ENCODE measurements at places on chromosomes 7 and 10. TPM values are rescaled to one million over a fixed set of nuclear protein-coding genes. Genes with fewer than 3 reads are reported as not detected.

The CCL24 gene
- 0.13 TPM for total RNA-seq

- no peak overlapping the region for H3K4me3 ChIP-seq
- H3K27me3 ChIP-seq, result peaks cover 2% of the 10 kb centered on the region
- no peak for DNase-seq
- H3K27ac ChIP-seq, result no peak overlapping the region
These were observed 44.2 kb upstream of the TMEM213 start for GRCh38 chr7:138753610-138754009.

DNA sequence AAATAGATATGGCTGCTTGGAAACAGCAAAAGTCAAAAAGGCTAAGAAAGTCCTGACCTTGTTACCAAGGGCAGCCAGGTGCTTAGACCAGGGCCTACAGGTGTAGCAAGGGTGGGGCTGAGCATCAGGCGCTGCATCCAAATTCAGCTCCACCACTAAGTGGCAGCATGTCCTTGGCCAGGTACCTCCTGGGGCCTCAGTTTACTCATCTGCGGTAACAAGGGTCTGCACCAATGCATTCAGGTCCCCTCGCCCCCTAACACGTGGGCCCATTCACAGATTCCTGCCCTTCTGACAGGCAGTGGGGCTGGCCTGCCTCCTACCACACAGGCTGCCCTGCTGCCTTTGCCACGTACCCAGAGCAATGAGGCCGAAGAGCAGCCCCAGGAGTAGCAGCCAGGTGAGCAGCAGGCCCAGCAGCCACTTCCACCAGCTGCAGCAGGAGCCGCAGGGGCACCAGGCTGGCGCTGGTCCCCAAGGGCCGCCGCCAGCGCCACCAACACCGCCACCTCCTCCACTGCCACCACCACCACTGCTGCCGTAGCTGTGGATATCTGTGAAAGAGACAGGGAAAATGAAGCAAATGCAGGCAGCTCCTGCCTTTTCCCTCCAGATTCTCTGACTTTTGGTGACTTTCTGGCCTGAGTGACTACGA, 28.9 kb downstream of the COL17A1 start:
- H3K4me1 ChIP-seq, result no peaks in the 10 kb centered on the region
- no peak overlapping the region for H3K27ac ChIP-seq
- H3K4me3 ChIP-seq, result no peak overlapping the region

- peak overlapping the region; percentile 43 for H3K27ac ChIP-seq
- peaks cover 11% of the 10 kb centered on the region for H3K4me1 ChIP-seq
- no peak for DNase-seq
These were observed 631 bp downstream of the OTUD1 start for GRCh38 chr10:23439452-23439960.

- H3K4me3 ChIP-seq, result no peak overlapping the region
- H3K36me3 ChIP-seq, result no peaks in the 10 kb centered on the region
- no peak for DNase-seq
- H3K4me1 ChIP-seq, result no peaks in the 10 kb centered on the region
- no peak overlapping the region for H3K27ac ChIP-seq
- H3K27me3 ChIP-seq, result no peaks in the 10 kb centered on the region
These were observed 29.5 kb upstream of the LRRC17 start for GRCh38 chr7:102883098-102883860.

- no peaks in the 10 kb centered on the region for H3K27me3 ChIP-seq
- no peak for DNase-seq
- H3K4me3 ChIP-seq, result no peak overlapping the region
- no peaks in the 10 kb centered on the region for H3K4me1 ChIP-seq
- H3K36me3 ChIP-seq, result peaks cover 2% of the 10 kb centered on the region
- H3K27ac ChIP-seq, result no peak overlapping the region
These were observed 89.0 kb downstream of the JMJD1C start for GRCh38 chr10:63376560-63377304.

- H3K27ac ChIP-seq, result no peak overlapping the region
- no peaks in the 10 kb centered on the region for H3K4me1 ChIP-seq
- H3K4me3 ChIP-seq, result no peak overlapping the region
- no peak for DNase-seq
- H3K27me3 ChIP-seq, result peaks cover 40% of the 10 kb centered on the region
These were observed 10.5 kb downstream of the C10orf53 start for GRCh38 chr10:49689882-49690510.

- peaks cover 6% of the 10 kb centered on the region for H3K4me1 ChIP-seq
- no peaks in the 10 kb centered on the region for H3K36me3 ChIP-seq
- no peaks in the 10 kb centered on the region for H3K27me3 ChIP-seq
- DNase-seq, result peak; percentile 45
- no peak overlapping the region for H3K27ac ChIP-seq
These were observed 255.1 kb downstream of the CCSER2 start for GRCh38 chr10:84583501-84583900.

The NPFFR1 gene
- total RNA-seq, result not detected

GRCh38 chr10:125392609-125393008, 232.2 kb upstream of the CTBP2 start:
- H3K36me3 ChIP-seq, result no peaks in the 10 kb centered on the region
- H3K27ac ChIP-seq, result no peak overlapping the region
- no peaks in the 10 kb centered on the region for H3K4me1 ChIP-seq
- no peak overlapping the region for H3K4me3 ChIP-seq

The AKR1C4 gene
- total RNA-seq, result not detected

DNA sequence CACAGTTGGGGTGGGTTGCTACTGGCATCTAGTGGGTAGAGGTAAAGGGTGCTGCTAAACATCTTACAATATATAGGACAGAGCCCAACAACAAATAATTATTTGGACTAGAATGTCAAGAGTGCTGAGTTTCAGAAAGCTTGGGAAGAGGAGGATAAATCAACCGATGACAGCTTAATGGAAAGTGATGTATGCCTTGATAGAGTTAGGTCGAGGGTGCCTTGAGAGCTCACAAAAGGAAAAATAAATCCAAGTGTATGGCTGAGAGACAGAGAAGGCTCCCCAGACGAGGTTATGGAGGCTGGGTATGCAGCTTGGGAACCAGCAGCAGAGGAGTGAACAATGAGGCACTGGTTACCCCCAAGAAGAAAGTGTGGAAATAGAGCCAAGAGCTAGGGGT, 211.1 kb downstream of the HDAC9 start:
- no peak overlapping the region for H3K4me3 ChIP-seq
- no peaks in the 10 kb centered on the region for H3K27me3 ChIP-seq
- DNase-seq, result no peak
- no peaks in the 10 kb centered on the region for H3K4me1 ChIP-seq
- H3K27ac ChIP-seq, result no peak overlapping the region
- no peaks in the 10 kb centered on the region for H3K36me3 ChIP-seq

DNA sequence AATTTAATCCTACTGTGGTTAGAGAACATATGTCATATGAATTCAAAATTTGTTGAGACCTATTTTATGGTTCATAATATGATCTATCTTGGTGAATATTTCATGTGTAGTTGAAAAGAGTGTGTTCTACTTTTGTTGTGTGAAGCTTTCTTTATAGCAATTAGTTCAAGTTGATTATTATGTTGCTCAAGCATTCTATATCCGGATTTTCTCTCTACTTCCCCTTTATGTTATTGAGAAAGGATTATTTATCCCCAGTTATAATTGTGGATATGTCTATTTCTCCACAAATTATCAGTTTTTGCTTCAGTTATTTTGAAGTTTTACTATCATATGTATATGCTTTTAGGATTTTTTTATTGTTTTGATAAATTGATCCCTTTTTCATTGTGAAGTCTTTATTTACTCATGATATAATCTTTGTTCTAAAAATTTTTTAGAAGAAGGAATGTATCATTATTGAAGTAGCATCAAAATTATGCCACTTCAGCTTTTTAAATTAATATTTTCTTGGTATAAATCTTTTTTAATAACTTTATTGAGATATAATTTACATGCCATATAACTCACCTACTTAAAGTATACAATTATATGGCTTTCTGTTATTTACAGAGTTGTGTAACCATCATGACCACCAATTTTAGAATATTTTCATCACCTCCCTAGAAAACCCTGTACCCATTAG, 12.0 kb upstream of the MEST start:
- peaks cover 17% of the 10 kb centered on the region for H3K4me1 ChIP-seq
- no peak for DNase-seq
- no peak overlapping the region for H3K27ac ChIP-seq
- H3K4me3 ChIP-seq, result no peak overlapping the region
- no peaks in the 10 kb centered on the region for H3K36me3 ChIP-seq

GRCh38 chr7:39540320-39540719, 25.9 kb upstream of the YAE1 start:
- H3K27ac ChIP-seq, result no peak overlapping the region
- no peaks in the 10 kb centered on the region for H3K36me3 ChIP-seq
- DNase-seq, result no peak
- H3K27me3 ChIP-seq, result no peaks in the 10 kb centered on the region
- no peak overlapping the region for H3K4me3 ChIP-seq
